ENCODE measurements at places on chromosomes 7 and 10.
A peak's percentile ranks its signal among the peaks of the same experiment; 100 is the strongest.

DNA sequence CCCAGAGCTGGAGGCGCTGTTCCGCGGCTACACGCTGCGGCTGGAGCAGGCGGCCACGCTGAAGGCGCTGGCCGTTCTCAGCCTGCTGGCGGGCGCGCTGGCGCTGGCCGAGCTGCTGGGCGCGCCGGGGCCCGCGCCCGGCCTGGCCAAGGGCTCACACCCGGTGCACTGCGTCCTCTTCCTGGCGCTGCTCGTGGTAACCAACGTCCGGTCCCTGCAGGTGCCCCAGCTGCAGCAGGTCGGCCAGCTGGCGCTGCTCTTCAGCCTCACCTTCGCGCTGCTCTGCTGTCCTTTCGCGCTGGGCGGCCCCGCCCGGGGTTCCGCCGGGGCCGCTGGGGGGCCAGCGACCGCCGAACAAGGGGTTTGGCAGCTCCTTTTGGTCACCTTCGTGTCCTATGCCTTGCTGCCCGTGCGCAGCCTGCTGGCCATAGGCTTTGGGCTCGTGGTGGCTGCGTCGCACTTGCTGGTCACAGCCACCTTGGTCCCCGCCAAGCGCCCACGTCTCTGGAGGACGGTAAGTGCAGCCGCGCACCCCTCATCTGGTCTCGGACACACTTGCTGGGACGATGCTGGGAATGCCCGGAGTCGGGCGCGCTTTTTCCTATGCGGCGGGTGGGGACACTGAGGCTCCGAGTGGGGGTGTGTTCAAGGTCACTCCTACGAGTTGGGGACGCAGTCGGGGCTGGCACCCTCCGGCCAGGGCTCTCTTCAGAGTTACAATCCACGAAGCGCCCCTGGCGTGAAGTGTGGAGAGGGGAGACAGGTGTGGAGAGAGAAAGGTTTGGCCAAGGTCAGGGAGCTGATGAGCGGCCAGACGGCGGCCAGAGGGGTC lies 717 bp downstream of the ADCY1 start:
- DNase-seq, result peak; percentile 16

DNA sequence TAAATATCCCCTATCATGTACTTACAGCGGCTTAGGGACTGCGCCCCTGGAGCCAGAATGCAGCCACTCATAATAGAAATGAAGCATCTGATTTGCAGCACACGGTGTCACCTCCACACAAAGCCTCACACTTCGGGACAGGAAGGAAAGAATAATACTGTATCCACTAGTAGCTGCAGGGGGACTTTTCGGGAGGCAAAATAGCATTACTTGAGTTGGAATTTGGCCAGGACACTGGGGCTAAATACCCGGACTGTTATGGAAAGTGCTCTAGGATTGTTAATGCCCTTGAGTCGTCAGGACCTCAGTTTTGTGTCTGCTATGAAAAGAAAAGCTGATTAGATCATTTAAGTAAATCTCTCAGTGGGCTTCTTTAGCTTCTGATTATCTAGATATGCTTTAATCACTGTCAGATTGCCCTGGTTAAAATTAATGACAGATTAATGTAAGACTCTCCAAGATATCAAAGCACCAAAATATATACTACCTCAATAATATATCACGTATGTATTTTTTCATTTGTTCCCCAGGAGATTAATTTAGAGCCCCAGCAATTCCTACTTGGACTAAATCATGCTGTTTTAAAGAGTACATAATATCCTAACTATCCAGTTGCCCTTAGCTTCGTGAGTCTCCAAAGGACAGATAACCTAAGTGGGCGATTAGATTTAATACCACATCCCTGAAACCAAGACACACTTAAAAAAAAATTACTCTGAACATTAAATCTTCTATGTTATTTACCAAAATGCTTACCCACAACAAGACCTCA lies 173.0 kb upstream of the NEBL start:
- DNase-seq, result no peak

DNA sequence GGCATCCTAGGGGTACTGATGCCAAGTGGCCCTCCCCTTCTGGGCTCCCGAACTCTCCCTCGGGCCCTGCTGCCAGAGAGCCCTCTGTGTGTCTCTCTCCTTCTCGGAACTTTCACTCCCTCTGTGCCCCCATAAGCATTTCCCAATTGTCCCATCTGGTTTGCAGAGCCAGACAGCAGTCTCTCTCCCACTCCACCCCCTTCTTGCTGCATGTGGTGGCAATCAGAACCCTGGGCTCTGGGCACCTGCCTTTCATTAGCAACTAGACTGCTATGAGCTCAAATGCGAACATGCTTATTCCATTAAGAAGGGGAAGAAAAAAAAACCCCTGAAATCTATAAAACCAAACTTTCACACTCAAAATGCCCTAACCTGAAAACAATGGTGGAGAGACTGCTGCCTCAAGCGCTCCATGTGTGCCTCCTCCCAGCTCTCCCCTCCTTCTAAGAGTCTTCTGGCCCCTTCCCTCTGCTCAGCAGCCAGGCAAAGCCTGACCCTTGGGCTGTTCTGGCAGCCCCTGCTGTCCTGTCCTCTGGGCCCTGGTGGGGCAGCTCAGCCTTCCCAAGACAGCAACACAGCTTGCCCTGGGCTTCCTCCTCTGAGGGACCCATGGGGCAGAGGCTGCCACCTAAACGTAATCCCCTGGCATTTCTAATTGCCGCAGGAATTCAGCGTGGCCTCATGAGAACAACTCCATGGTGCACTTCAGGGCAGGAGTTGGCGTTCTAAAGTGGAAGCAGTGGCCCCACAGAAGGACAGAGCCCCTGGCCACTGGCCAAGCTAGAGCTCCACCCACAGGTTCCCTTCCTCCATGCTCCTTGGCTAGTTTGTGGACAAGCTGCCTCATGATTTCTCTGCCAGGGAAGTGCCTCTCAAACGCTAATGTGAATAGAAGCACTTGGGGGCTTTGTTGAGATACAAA lies 415.4 kb downstream of the PLXNA4 start:
- DNase-seq, result no peak

DNA sequence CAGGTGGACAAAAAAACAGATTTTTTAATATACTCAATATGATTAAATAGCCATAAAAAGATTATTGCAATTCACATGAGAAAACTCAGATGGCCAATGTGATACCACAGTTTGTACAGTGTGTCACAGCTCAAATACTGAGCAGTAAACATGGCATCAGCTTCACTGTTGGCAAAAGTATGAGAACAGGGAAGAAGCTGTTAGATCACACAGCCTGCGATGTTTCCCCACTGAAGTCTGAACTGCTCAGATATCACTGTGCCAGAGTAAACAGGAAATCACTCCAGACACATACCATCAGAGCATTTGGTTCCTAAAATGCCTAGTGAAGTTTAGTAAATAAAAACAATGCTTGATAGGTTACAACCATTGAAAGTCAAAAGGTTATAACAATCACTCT lies 347.8 kb downstream of the ETV1 start:
- no peak for DNase-seq

GRCh38 chr10:96789571-96790108 lies 42.5 kb upstream of the LCOR start:
- DNase-seq, result no peak

DNA sequence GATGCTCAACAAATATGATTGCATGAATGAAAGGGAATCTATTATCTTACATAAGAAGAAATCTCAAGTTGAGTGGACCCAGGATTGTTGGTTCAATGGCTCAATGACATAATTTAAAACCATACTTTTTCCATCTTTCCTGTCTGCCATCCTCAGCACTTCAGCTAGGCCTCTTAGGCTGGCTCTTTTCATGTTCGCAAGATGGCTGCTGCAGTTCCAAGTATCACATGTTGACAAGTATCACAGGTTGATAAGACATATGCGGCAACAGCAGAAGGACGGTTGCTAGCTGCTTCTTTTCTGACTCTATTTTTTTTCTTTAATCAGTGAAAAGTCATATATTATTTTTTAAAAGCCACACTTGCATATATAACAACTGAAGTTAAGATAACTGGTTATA lies 79.0 kb upstream of the CDK6 start:
- DNase-seq, result no peak

DNA sequence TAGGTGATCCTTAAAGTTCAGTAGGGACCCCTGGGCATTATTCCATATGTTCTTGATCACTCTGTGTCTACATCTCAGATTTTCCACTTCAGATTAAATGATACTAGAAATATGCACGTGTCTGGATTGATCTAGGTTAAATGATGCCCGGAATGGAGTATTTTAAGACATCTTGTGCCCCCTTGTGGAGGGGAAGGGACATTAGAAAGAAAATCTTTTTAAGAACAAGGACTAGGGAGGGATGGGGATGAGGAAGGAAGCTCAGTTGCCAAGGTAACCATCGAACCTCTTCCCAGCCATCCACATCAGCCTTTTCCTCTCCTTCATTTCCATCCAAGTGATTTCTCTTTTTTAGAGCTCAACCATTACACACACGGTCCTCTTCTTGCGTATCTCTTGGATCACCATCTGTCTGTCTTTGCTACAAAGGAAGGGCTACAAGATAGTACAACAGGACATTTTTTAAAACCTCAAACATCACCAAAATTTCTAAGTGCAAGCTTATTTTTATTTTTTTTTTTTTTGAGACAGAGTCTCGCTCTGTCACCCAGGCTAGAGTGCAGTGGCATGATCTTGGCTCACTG lies 40.5 kb downstream of the PRSS2 start:
- DNase-seq, result no peak

DNA sequence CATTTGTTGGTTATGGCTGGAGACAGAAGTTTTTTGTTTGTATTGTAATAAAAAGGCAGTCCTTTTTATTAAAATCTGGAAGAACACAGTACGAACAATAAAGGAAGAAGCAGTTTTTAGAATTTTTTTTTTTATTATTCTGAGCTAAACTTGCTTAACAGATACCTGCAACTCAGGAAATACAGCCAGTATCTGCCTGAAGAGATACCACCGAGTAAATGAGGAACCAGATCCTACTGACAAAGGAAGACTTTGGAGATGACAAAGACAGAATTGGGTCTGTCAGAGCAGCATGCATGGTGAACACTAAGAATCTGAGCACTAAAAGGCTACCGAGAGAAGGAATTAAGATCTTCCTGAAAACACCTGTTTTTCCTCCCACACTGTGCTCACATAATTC lies 1335.9 kb upstream of the SORCS1 start:
- DNase-seq, result no peak

DNA sequence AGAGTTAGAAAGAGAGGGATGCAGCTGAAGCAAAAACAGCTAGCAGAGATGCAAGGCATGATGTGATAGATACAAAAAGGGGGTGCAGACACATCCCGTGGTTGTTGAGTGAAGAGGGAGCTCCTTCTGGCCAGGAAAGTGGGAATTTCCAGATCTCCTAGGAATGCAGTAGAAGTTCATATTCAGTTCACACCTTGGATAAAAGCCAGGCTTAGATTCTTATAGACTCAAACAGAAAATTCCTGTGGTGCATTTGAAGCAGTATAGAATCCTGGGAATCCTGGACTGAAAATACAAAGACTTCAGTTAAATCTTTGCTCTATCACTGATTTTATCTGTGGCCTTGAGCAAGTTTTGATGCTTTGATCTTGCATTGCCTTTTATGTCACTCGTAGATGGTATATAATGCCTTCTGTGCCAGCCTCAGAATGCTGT lies 33.9 kb downstream of the SGPL1 start:
- no peak for DNase-seq

DNA sequence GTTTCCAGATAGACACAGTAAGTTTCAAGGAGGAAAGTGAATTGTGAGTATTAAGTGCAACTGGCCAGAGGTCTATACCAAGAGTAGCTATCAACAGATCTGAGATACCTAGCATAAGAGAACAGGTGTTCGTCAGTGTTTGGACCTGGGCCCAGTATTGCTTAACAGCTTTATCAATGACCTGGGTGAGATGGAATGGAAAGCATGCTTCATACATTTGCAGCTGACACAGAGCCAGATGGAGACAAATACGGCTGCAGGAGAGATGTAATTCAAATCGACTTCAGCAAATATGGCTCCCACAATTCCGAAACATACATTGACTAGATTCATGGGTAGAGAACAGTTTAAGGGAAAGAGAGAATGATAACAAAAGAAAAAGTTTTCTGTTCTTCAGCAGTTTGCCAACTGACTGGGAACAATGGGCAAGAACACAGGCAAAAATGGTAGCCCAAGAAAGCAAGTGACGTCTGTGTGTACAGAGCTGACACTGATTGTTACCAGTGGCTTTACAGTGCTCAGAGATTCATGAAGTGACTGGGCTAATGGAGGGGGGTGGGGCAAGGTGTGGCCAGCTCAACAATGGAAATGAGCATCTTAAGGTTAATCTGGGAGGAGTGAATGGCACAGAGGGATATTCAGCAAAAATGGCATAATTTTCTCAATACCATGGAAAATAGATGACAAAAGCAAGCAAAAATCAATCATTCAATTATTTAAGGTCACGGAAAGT lies 28.0 kb upstream of the COBL start:
- no peak for DNase-seq

DNA sequence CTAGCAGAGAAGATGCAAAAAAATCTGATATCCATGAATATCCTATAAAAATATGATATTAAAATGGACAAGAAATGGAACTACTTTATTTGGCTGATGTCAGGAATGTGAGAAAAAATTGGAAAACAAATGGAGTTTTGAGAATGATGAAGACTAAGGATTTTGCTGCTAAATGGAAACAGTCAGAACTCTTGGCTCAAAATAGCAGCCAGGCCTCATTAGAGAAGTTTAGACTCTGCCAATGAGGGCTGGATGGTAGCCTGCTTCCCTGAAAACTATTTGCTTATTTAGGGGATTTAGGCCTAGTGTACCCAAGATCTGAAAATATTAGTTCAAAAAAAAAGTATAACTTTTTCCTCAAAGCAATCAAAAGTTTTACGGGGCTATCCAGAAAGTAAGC lies 458.5 kb downstream of the TFEC start:
- no peak for DNase-seq

DNA sequence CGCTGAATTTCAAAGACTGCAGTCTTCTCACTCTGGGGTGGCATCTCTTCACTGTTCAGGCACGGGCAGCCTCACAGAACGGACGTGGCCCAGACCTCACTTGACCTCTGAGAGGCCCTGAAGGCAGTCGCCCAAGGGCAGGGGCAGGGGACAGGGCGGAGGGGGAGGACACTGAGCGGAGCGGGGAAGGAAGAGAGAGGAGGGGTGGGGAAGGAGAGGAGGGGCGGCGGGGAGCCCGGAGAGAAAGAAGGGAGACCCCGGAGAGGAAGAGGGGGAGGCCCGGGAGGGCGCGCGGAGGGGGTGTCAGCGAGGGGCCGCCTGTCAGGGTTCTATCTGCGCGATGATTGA lies 58.7 kb upstream of the COMTD1 start:
- no peak for DNase-seq

DNA sequence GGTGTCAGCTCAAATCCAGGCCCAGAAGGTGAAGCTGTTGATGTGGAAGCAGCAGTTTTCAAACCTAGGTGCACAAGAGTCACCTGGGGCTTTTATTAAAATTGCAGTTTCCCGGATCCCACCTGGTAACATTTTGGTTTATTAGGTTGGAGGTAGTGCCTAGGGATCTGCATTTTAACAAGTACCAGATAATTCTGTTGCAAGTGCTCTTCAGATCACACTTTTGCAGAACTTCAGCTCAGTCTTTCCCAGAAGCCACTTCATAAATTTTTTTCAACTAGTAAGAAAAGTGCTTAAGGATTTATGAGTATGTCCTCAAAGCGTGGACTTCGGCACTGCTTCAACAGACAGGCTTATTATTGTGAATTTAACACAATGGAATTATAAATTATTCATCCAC lies 213.8 kb downstream of the ADRA2A start:
- DNase-seq, result no peak

GRCh38 chr10:98168766-98169165 lies 34.3 kb downstream of the R3HCC1L start:
- no peak for DNase-seq

GRCh38 chr10:69896606-69897231 lies 95.0 kb downstream of the COL13A1 start:
- DNase-seq, result no peak

- no peak for DNase-seq
Measured at GRCh38 chr10:48773580-48773979, 88.9 kb downstream of the WDFY4 start.

All from activated effector memory CD4-positive, alpha-beta T cell treated with anti-CD3 and anti-CD28 coated beads, Interleukin-2, amount 50 U/mL, for 16 hours (primary cell).